ENCODE measurements at places on chromosomes 13 and 19.

DNA sequence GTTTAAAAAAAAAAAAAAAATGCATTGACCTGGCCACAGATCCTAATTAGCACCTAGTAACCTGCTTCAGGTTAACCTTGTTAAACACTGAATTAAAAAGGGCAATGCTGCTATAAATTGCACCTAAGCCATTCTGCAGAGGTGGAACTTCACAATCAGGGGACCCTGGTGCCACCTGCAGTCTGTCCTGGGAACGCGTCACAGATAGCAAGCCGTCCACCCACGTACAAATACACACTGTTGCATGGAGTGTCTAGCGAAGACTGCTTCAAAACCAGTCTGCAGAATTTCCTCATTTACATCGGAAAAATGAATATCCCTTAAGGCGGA is 169.3 kb downstream of the COL4A1 start:
- no peak for DNase-seq

DNA sequence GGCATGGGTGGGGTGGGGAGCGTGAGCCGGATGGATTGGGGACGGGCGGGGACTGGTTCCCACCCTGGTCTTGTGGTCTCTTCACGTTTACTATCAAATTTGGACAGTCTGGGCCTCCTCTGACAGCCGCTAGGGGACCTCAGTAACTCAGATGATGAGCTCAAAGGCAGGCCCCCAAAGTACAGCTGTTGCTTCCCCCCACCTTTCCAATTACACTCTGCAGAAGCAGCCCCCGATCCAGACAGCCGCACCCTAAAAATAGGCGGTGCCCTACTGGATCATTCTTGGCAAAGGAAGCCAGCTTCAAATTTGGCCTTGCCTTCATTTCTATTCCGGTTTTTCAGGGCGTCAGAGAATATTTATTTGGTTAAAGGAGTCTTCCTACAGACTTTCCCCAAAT is 1.9 kb upstream of the FOXO1 start:
- no peak for DNase-seq

- no peak for DNase-seq
Measured at GRCh38 chr13:100115693-100116254, 26.9 kb downstream of the PCCA start.

DNA sequence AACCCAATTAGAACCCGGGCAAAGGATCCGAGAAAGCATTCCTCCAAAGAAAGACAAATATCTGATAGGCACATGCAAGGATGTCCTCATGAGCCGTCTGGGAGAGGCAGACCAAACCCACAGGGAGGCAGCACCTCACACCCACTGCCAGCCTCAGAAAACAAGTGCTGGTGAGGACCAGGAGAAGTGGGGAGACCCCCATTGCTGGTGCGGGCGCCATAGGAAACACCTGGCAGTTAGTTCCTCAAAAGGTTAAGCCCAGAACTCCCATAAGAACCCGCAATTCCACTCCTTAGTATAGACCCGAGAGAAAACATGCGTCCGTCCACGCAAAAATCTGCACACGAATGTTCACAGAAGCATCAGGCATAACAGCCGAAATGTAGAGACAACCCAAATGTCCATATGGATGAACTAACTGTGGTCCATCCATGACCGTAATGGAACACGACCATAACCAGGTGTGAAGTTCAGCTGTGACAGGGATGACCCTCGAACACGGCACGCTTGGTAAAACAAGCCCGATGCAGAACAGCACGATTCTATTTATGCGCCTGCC is 7.9 kb downstream of the ZNF787 start:
- no peak for DNase-seq

- no peak for DNase-seq
Measured at GRCh38 chr13:46377554-46377953, 9.5 kb downstream of the RUBCNL start.

DNA sequence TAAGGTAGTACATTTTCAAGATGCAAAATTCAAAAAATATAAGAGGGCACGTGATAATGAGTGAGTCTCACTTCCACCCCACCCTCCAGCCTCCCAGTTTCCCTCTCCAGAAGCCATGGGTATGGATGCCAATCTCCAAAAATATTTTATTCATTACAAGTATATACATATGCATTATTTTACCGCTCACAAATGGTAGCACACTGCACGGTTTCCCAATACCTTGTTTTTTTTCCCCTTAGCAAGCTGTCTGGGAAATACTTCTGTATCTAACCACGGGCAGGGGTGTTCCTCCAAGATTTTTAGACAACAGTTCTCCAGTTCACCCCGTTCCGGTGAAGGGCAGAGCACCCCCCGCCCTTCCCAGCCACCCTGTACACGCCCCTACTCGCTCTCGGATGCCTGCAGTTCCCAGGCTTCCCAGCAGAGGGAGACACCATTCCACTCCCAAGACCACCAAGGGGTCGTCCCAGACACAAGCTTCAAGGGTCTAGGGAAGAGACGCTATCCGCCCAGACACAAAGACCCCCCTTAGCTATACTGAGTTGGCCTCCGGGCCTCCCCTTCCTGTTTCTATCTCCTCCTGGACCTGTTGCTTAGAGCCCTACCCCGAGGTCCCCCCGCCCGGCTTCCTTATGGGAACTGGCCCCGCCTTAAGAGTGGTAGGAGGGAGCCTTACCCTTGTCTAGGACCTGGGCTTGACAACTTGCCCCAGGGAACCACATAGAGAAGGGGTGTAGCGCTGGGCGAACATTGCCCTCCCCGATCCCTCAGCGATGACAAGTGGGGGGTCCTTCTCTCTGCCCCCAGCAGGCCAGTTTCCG is 1.1 kb upstream of the FXYD3 start:
- DNase-seq: no peak

DNA sequence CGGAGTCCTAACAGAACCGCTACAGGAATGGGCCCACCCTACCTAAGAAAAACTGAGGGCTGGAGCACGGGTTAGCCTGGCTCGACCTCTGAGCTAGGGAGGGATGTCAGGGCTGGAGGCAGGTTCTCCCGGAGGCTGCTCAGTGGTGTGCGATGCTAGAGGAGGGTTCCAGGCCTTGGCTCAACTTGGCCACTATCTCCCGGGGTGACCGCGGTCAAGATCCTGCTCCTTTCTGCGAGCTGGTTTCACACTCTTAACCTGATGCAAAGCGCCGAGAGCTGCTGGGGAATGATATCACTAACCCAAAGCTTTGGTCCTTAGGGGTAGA is 301 bp downstream of the POP4 start:
- no peak for DNase-seq

DNA sequence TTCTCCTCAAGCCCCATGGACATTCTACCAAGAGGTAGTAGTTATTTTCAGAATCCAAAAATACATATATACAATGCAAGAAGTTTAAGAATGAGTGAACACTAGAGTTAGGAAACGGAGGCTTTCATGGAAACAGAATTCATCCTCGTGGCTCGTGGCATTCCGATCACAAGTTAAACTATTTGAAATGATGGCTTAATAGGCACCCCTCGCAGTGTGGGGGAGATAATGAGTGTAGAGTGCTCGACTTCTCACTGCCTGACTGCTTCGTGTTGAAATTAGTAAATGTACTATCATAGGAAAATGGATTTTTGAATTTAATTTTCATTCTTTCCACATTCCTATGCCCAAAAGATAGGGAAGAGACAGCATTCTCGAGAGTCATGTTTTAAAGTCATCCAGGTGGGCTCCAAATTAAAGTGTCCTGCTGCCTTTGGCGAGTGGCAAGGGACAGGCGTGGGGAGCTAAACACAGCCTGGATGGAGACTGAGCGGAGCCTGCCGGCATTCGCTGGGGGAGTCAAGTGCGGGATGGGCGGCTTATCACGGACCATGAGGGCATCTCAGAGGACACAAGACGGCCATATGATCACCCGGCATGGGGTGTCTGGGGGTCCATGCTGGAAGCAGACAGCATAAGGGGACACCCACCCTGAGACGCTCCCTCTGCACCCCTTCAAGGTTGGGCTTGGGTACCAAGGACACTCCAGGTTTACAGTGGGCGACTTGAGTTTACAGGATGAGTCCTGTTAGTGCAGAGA is 165.2 kb downstream of the TEX29 start:
- DNase-seq: no peak

DNA sequence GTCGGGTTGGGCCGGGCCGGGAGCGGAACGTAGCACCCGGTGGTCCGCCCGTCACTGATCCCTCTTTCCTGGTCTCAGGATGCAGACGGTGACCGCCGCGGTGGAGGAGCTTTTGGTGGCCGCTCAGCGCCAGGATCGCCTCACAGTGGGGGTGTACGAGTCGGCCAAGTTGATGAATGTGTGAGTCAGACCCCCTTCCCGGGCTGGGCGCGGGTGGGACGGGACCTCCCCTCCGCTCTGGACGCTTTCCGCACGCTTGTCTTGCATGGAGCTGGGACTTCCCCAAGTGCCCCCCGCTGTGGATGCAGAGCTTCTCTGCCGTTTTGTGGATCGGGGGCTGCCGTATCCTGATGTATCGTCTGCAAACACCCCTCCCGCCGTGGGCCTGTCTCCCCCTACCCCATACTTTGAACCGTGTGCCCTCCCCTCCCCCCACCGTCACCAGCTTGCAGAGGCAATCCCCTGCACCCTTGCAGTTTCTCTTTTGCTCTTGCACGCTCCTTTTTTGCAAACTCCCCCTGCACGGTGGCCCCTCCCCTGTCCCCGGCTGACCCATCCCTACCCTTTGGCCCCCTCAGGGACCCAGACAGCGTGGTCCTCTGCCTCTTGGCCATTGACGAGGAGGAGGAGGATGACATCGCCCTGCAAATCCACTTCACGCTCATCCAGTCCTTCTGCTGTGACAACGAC is 669 bp downstream of the GADD45B start:
- DNase-seq: no peak

- DNase-seq: no peak
Measured at GRCh38 chr13:51912091-51912490, 50.3 kb downstream of the CCDC70 start.

GRCh38 chr19:40497214-40497613 is 30.4 kb downstream of the SPTBN4 start:
- no peak for DNase-seq

GRCh38 chr19:54248016-54248601 is 5.5 kb upstream of the LILRA6 start:
- no peak for DNase-seq

DNA sequence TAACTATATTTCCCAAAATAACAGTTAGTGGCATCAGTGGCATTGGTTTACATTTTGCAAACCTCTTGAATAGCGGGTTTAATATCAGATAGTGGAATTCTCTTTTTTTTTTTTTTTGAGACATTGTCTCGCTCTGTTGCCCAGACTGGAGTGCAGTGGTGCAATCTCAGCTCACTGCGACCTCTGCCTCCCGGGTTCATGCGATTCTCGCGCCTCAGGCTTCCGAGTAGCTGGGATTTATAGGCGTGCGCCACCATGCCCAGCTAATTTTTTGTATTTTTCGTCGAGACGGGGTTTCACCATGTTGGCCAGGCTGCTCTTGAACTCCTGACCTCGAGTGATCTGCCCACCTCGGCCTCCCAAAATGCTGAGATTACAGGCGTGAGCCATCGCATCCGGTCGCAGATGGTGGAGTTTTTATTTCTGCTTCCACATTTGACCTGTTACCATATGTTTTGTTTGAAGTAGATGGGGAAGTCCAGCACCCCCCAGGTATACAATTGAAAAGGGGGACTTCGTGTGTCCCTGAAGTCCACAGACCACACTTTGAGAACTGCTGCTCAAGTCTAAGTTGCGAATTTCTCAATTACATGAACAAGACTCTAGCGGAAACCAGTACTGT is 40.5 kb upstream of the XPO4 start:
- DNase-seq: no peak

- DNase-seq: no peak
Measured at GRCh38 chr13:40697711-40698110, 31.3 kb upstream of the FOXO1 start.

GRCh38 chr13:28451482-28452217 is 43.3 kb downstream of the FLT1 start:
- DNase-seq: no peak

- DNase-seq: no peak
Measured at GRCh38 chr19:32269831-32270230, 75.6 kb upstream of the ZNF507 start.

- DNase-seq: no peak
Measured at GRCh38 chr13:99505814-99506269, 4.6 kb downstream of the TM9SF2 start.

- DNase-seq: no peak
Measured at GRCh38 chr13:105573136-105573535, 962.3 kb downstream of the EFNB2 start.

DNA sequence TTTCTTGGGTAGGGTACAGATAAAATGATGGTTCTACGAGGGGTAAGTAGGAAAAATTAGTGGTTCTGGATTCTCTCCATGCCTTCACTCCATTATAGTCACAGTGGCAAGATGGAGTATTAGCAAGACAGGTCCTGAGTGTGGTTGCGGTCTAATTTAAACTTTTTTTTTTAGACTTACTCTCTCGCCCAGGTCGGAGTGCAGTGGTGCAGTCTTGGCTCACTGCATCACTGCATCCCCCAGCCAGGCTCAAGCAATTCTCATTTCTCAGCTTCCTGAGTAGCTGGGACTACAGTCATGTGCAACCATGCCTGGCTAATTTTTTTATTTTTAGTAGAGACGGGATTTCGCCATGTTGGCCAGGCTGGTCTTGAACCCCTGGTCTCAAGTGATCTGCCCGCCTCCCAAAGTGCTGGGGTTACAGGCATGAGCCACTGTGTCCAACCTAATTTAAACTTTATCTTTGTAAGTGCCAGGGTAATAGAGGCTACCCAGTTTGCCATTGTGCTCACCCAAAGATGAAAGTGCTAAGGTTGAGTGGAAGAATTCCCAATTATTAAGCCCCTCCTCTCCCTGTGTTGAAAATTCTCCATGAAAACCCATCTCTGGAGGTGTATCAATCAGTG is 135.6 kb downstream of the TM9SF2 start:
- no peak for DNase-seq

GRCh38 chr19:3129112-3129511 is 6.7 kb upstream of the GNA15 start:
- no peak for DNase-seq

- no peak for DNase-seq
Measured at GRCh38 chr13:51158880-51159518, 47.9 kb upstream of the C13orf42 start.

GRCh38 chr13:51167393-51168191 is 54.6 kb upstream of the FAM124A start:
- DNase-seq: no peak

GRCh38 chr13:106042996-106043581 is 492.4 kb downstream of the EFNB2 start:
- DNase-seq: no peak

- no peak for DNase-seq
Measured at GRCh38 chr19:56476651-56477428, at the start of gene ZNF667. Gene ZNF667 (minus strand): TSS chr19:56477345. CDS start chr19:56462370, 14,975 bp downstream.

DNA sequence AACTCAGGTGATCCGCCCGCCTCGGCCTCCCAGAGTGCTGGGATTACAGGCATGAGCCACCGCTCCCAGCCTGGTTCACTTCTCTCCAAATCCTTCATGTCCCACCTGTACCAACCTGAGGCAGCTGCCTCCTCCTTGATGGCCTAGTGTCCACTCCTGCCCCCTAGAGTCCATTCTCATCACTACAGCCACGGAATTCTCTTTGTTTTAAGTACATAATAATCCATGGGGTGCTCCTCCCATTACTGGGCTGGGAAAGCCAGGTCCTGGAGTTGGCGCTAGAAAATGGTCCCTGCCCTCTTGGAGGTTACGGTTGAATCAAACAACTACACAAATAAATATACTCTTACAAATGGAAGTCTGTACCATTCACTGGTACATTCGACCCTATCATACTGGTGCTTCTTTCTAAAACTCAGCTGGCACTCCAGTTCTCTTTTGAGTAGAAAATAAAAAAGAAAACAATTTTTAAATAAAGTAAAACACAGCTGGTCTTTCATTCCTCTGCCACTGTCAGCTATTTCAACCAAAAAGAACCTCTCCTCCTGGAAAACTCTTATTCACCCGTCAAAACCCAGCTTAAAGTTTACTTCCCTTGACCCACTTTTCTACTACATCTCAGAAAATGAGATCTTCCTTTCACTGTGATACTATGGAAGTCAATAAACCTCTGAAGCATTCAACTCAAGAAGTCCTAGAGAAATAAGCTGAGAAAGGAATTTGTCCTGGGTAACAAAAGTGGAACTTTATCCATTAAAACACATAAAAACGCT is 22.4 kb upstream of the ARHGEF18 start:
- no peak for DNase-seq

Data from cortex of kidney (tissue), 1 donor.